ENCODE measurements at places on chromosomes 4 and X. TPM values are rescaled to one million over a fixed set of nuclear protein-coding genes. Genes with fewer than 3 reads are reported as not detected.

Gene PAGE1
- total RNA-seq: not detected

Gene SCML2
- total RNA-seq: 0.76 TPM

Gene TCP11X2
- not detected for total RNA-seq

Gene CT45A10
- not detected for total RNA-seq

GRCh38 chr4:77922158-77923094 lies 59.8 kb downstream of the MRPL1 start:
- no peak for DNase-seq

- DNase-seq: no peak
These were observed 1.8 kb downstream of the PROM1 start for GRCh38 chr4:16082041-16082425.

- DNase-seq: no peak
These were observed 7.9 kb downstream of the FRMD7 start for GRCh38 chrX:132119821-132120515.

DNA sequence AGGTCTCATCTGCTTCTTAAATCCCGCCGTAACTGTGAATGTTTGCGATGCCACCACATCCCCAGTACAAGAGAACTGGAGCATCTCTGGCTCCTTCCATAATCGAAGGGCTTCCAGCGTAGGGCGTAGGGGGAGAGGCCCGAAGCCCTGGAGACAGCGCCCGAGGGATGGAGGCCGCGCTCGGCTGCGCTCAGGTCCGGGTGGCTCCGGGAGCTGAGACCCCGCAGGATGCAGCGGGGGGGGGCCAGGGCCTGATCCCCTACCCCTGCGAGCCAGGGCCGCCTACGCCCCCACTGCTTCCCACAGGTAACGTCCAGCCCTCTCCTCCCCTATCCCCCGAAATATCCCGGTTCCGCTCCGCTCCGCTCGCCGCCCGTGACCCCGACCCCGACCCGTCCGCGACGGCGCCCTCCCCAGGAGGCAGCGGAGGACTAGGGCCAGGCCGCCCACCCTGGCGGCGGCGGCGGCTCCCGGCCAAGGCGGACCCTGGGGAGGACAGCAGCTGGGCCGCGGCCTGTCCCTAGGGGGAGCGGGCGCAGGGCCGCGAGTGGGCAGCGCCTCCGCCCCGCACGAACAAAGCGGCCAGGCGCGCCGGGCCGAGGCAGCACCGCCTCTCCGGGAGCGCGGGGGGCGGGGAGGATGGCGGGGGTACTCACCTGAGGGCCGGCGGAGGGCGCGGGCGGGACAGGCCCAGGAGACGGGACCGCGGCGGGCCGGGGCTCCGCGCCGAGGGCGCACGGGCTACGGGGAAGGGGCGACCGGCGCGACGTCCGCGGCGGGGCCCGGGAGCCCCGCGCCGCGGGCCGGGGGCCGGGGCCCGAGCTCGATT lies 723 bp downstream of the WDFY3 start:
- DNase-seq: no peak

DNA sequence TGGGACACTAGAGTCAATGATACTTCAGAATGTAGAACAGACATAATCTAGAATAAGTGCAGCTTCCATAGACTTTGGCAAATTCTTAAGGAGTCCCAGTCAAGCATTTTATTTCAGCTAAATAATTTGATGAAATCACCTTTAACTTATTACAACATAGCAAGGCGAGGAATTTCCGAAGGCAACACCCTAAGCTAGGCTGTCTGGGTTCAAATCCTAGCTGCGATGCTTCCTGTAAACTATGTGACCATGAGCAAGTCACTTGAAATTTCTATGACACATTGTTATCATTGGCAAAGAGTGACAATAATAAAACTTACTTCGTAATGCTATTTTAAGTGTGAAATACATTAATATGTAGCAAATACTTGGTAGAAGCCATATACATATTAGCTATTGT lies 679.1 kb downstream of the DMD start:
- no peak for DNase-seq

- no peak for DNase-seq
These were observed 78.2 kb downstream of the IL21 start for GRCh38 chr4:122542411-122543236.

DNA sequence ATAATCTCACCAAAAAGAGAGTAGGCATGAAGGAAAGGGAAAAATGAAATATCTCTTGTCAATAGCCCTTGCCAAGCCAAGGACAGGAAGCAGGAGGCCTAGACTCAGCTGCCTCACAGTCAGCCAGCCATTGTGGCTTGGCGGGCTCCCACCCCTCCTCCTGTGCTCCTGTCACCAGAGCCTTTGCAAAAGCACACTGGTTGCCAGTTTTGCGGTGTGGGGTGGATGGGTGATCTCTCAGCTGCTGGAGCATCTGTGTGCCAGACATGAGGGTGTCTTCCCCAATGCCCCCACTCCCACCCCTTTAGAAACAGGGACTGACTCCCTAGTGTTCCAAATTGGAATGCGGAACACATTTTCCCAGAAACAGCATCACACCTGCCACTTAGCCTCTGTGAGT lies 26.1 kb downstream of the ARHGEF6 start:
- peak; percentile 22 for DNase-seq

DNA sequence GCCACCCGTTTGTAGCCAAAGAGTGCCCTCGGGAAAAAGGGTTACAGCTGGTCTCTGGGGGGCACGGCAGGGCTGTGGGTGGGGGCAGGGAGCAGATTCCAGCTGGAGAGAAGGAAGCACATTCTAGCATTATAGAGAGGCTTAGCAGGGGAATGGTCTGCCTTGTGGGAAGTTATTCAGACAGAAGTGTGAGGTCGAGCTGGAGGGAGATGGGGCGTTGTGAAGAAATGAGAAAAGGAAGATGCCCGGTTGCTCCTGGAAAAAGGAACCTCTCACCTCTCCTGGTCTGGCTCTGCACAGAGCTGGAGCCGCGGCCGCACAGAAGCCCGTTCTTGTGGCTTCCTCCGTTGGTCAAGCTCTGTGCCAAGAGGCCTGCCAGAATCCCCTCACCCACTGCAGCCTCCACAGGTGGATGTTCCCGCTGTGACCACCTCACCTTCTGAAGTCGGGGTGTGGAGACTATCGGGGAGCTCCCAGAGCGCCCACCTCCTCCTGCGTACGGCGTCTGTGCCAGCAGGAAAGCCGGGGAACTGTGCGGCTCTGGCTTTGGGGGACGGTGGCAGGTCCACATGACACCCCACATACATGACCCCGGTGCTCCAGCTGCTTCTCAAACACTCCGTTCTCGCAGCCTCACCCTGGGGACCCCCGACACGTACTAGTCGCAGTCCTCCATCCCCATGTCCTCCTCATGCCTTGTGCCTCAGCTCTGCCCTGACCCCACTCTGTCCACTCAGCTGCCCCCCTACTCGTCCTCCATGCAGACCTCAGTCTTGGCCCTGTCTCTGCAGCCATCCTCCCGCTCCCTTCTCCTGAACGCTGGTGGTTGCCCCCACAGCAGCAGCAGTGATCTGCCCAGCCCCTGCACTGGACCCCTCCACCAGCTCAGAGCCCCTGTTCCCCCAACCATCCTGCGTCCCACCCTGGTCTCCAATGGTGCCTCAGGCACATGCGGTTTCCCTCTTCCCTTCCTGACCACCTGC lies 52.2 kb upstream of the HGFAC start:
- no peak for DNase-seq

DNA sequence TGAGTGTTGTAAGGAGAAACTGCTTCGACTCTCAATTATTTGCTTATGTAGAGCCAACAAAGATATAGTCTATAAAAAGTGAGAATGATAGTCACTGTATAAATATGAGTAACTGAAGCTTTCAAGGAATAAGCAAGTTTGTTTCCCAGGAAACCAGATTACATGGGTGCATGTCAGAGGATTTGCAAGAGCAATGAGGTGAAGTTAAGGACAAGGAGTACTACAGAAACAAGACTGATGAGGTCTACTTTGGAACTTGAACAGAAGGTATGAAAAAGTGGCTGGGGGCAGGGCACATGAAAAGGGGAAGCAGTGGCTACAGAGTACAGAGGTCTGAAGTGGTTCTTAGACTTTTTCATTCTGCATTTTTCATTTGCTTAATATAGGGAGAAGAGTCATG lies 321.0 kb upstream of the CXXC4 start:
- no peak for DNase-seq

DNA sequence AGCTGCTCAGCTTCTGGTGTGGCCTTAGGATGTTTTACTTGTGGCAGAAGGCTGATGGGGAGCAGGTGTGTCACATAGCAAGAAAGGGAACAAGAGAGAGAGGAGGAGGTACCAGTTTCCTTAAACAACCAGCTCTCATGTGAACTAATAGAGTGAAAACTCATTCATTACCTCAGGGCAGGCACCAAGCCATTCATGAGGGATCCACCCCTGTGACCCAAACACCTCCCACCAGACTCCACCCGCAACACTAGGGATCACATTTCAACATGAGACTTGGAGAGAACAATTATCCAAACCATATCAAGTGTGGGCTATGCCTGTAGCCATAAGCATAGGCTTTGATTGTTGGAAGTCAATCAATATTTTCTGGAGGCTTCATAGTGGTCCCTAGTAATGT lies 56.0 kb downstream of the GSX2 start:
- DNase-seq: no peak

DNA sequence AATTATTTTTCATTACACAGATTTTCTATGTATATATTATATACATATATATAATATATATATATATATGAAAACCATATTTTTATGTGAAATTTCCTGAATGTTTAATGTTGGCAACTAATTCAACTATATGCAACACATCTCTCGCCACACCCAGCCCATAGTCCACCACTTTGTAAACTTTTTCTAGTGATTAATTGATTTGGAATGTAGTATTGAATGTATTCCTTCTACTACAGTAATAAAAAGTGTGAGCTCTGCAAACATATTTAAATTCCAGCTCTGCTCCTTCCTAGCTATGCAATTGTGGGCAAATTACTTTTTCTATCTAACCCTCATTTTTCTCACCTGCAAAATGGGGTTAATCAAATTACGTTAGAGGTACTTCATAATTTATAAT lies 187.8 kb downstream of the TEX11 start:
- no peak for DNase-seq

GRCh38 chr4:7812921-7813320 lies 126.7 kb downstream of the AFAP1 start:
- no peak for DNase-seq
